H1 (cell line): ENCODE measurements at places on chromosomes 12 and 14. TPM values are rescaled to one million over a fixed set of nuclear protein-coding genes. Genes with fewer than 3 reads are reported as not detected.

Gene DEPDC4
- polyA plus RNA-seq: 0.71 and 0.80 TPM in 2 replicates

Gene COCH
- polyA plus RNA-seq: 10.2 and 12.9 TPM in 2 replicates

Gene MSI1
- 13.5 and 19.2 TPM in 2 replicates for polyA plus RNA-seq

Gene COA8
- polyA plus RNA-seq: 5.9 and 7.1 TPM in 2 replicates

Gene KERA
- polyA plus RNA-seq: not detected in 2 replicates

Gene EML5
- 0.25 and 0.39 TPM in 2 replicates for polyA plus RNA-seq

Gene MAP1LC3B2
- polyA plus RNA-seq: 0.39 TPM in 2 replicates

Gene ENDOU
- not detected in 2 replicates for polyA plus RNA-seq

Gene CTSG
- polyA plus RNA-seq: not detected in 2 replicates

Gene BEGAIN
- 2.9 and 3.7 TPM in 2 replicates for polyA plus RNA-seq

Gene FAM222A
- polyA plus RNA-seq: 0.94 and 1.6 TPM in 2 replicates

Gene GPR65
- not detected in 2 replicates for polyA plus RNA-seq

Gene ESRRB
- polyA plus RNA-seq: 0.19 and 0.29 TPM in 2 replicates

Gene DPPA3
- 0.11 and 0.30 TPM in 2 replicates for polyA plus RNA-seq

Gene ZDHHC22
- polyA plus RNA-seq: 23.8 and 30.7 TPM in 2 replicates

Gene NGB
- polyA plus RNA-seq: 0.60 and 0.78 TPM in 2 replicates

Gene TAS2R42
- polyA plus RNA-seq: not detected in 2 replicates

Gene DBX2
- 0.05 and 0.06 TPM in 2 replicates for polyA plus RNA-seq

Gene ZNF384
- polyA plus RNA-seq: 59.0 and 75.1 TPM in 2 replicates

Gene LRP1-AS
- polyA plus RNA-seq: not detected in 2 replicates
